ENCODE measurements at places on chromosomes 2 and 18.

- DNase-seq, result no peak
Measured at GRCh38 chr2:12363138-12363537, 353.6 kb upstream of the TRIB2 start.

DNA sequence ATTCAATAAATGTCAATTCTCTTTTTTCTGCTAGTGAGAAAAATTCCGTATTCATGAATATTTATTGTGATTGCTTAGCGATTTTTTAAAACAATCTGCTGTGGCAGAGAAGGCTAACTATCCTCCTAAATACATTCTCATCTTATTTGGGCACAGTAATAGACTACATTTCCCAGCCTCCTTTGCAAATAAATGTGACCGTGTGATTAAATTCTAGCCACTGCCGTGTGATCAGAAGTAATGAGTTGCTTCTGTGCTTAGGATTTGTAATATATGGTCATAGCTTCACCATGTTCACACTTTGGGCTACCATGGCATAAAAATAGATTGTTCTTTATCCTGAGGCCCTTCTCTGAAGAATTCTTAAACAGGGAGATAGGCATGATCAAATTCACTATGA is 179.6 kb downstream of the FAM124B start:
- no peak for DNase-seq

DNA sequence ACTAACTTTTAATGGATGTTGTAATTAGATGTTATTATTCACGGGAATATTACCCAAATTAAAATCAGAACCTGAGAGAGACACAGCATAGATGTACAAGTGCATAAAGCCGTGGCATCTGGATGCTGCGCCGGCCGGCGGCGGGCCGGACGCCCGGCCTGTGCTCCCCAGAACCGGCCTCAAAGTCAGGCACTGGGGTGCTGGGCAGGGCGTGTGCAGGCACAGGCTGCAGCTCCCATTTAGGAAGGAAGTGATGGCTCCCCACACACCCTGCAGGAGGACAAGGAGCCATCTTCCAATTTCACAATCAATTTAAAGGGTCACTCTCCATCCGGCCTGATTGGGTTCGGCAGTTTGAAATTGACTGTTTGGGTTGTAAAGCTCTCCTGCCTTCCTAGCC is 367.7 kb upstream of the SALL3 start:
- no peak for DNase-seq

DNA sequence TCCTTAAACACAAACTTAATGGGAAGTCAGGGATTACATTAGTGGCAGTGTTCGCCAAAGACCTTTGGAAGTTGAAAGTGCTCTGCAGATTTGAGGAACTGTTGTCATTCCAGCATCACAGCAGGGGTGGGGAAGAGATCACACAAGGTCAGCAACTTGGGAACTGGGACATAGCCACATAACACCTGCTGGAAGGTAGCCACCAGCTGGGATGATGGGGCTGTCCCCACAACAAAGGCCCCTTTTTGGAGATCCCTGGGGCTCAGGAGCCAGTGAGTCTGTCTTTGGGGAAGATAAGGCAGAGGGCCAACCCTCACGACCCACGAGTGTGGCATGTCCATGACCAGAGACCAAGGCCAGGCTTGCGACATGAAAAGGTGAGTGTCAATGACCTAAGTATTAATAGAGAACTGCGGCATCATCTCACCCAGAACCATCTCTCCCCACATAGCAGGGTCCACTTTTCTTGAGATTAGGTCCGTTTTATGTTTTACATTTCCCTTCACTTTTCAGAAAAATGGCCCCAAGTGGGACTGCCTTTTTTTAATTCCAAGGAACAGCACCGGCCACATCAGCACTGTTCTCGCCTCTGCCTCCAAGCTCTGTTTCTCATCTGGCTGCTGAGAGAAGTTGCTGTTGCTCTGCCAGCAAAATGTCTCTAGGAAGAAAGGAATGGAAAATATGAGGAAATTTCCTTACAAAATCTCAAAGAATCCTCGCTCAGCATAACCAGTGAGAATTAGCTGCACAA is 106.9 kb downstream of the GFPT1 start:
- no peak for DNase-seq

DNA sequence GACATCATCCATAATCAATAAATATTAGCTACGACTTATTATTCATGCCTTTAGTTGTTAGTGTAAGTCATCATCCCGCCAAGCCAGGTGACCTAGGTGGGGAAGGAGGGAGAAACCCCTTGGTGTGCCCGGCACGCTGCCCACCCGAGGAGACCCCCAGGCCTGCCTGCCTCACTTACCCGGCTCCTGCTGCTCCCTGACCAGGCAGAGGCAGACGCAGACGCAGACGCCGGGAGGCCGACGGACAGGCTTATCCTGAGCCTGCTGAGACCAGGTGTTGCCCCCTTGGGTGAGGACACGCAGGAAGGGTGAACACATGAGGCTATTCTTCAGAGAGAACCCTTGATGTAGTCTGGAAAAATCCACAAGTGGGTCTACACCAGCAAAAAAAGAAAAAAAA is 401.8 kb downstream of the GALR1 start:
- no peak for DNase-seq

DNA sequence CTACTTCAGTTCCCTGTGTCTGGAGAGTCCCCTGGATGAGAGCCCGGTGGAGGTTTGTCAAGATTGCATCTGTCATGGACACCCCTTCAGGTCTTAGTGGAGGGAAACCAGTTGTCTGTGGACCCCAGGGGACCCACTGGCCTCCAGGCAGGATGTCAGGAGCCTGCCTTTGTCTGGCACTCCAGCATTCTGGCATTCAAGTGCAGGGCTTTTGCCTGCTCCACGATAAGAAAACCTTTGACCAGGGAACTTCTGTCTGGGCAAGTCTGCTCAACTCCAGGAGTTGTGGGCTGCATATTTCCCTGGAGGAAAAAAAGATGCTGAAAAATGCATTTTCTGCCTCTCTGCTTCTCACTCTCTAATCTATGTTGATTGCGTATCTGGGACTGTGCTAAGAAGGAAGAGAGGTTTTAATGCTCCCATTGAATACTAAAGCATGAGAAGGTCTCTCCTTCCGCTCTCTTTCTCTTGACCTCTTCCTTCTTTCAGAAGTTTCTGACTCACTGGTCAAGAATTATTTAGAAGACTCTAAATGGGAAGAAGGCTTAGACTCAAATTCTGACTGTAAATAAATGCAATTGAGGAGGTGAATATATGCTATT is 104.5 kb downstream of the MMADHC start:
- no peak for DNase-seq

DNA sequence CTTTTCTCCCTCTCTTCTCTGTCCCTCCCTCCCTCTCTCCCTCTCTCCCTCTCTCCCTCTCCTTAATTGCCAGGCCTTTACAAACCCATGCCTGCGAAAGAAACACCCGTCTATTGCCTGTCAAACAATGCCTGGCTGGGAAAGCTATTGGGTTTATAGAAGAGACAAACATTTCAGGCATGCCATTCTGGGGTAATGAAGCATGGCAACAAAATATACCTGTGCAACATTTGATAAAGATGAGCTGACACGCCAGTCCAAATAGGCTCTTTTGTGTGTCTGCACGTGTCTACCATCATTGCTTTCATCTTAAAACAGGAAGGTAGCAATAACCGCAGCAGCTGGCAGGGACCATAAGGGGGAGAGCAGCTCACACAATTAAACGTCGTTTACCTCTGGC is 282.1 kb downstream of the ZNF516 start:
- DNase-seq, result no peak

DNA sequence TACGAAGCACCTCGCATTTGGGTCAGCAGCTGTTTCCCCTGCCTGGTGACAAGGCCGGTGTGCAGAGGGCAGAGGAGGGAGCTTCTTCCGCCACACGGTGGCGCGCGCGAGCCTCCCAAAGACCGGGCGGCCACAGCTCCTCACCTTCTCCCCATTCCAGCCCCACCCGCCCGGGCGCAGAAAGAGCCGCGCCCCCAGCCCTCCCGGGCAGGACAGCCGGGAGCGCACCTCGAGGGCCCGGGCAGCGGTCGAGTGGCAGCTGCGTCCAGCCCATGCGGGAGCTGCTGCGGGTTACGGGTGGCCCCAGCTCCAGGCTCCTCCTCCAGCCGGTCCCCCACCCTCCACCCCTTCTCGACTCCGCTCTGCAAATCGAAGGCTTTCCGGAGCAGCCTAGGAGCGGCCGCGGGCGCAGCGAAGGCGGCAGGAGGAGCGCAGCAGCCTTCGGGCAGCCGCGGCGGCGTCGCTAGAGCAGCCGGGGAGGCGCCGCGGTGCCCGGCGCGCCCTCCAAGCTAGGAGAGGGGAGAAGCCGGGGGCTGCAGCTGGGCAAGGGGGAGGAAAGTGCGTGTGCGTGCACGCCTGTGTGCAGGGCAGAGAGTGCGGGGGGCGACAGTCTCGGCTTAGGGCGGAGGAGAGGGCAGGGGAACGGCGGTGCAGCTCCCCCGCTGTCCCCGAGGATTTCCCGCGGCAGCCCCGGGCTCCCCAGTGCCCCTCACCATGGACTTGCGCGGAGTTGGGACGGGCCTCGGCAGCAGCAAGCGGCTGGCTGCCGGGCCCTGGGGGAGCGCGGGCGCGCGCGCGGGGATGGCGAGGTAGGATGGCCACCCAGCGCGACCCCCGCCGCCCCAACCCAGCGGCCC is at the start of gene CCDC85A:
CCDC85A (plus strand) TSS at position 348 of the 857 bp plus-strand sequence. CDS start 635 bp downstream, outside the sequence.
- peak; percentile 52 for DNase-seq

DNA sequence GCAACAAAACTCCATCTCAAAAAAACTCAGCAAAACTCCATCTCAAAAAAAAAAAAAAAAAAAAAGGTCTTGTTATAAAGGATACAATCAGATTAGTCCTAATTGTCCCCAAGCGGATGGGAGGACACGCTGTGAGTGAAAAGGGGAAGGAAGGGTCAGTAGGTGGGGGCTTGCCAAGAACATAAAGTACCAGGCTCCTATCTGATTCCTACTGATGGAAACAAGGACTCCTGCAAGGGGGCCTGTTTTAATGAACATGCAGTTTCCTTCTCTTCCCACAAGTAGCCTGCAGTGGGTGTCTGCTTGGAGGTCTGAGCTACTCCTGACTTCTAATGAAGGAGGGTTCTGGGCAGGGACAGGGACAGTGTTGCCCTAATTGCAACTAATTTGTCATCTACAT is 7.9 kb downstream of the SCG2 start:
- no peak for DNase-seq

DNA sequence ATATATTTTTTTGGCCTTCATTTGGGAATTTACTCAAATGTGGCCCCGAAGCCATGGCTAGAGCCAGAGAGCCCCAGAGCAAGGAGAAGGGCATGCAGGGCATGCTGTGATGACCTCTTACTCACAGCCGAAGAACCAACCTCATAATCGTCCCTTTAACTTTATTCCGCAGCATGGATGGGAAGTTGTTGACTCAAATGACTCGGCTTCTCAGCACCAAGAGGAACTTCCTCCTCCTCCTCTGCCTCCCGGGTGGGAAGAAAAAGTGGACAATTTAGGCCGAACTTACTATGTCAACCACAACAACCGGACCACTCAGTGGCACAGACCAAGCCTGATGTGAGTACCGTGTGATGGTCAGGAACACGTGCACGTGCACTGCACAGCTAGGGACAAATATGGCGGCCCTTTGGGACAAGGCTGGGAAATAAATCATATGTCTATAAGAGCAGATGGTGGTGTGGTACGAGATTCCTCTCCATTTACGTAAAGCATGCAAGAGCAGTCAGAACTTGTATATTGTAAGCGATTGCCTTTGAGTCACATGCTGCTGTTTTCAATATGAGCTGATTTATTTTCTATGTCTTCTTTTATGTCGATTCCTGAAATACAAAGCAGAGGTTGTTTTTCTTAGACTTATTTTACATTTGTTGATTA is 280.9 kb downstream of the NEDD4L start:
- no peak for DNase-seq

DNA sequence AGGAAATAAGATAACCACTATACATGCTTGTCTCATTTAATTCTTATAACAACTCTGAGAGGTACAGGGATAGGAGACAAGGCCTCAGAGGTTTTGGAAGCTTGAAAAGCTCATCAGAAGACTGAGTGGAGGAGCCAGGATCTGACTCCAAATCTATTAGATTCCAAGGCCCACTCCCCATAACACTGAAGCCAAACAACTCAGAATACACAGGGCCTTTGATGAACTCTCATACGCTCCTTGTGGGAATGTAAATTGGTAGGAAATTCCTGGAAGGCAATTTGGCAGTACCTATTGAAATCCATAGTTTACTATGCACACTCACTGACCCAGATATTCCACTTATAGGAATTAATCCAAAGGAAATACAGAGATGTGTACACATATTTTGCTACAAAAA is 27.9 kb downstream of the WIPF1 start:
- DNase-seq, result no peak

- DNase-seq, result no peak
Measured at GRCh38 chr2:124081154-124081716, 56.1 kb downstream of the CNTNAP5 start.

GRCh38 chr2:233346930-233347329 is 7.4 kb upstream of the DGKD start:
- no peak for DNase-seq

- no peak for DNase-seq
Measured at GRCh38 chr18:23868136-23868785, 146.3 kb upstream of the TTC39C start.

GRCh38 chr2:67840460-67841068 is 222.2 kb downstream of the C1D start:
- peak; percentile 65 for DNase-seq

GRCh38 chr18:64707052-64707451 is 558.2 kb upstream of the LINC00305 start:
- DNase-seq, result no peak

- no peak for DNase-seq
Measured at GRCh38 chr2:101113441-101114267, 37.5 kb downstream of the TBC1D8 start.

DNA sequence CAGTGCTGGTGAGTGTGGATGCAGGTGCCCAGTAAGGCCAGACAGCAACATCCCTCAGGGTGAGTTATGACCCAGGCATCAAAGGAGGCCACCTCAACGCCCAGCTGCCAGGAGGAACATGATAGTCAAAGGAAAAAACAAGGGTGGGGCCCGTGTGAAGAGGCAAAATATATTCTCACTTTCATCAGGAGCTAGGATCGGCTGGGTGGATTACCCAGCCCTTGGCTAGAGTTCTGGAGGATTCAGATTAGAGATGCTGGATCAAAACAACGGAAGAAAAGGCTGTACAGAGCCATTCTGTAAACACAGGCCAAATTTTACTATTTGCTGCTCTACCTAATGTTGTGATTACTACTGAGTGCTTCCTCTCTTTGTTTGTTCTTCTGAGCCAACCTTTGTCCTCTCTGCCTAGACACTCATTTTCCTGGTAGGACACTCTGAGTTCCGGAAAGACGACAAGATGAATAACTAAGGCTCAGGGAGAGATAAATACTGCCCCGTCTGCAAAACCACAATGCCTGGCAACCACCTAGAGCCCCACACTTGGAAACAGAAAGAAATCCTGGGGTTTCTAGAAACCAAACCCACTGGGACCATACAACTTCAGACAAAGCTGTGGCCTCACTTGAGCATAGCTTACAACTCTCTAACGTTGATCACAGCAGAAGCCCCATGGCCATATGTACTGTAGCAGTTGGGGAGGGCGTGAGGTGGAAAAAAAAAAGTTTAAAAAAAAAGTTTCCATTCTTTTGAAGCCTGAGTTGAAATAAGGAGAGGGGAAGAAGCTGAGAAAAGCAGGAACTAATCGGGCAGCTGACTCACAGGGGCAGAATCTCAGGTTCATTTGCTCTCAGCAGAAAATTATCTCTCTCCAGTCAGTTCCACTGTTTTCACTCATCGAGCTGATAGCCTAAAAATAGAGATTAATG is 17.8 kb upstream of the PMAIP1 start:
- no peak for DNase-seq

- no peak for DNase-seq
Measured at GRCh38 chr2:121286506-121286905, 1.5 kb upstream of the TFCP2L1 start.

GRCh38 chr18:7291046-7291445 is 60.2 kb downstream of the LRRC30 start:
- no peak for DNase-seq

All from DMS 273 treated with DMSO at 0.1 percent for 48 hours (cell line).